NCI-H1105 (cell line): ENCODE measurements at places on chromosomes 5 and 9.

- no peak for DNase-seq
Observed at GRCh38 chr5:131977212-131977604, 31.7 kb upstream of the MEIKIN start.

DNA sequence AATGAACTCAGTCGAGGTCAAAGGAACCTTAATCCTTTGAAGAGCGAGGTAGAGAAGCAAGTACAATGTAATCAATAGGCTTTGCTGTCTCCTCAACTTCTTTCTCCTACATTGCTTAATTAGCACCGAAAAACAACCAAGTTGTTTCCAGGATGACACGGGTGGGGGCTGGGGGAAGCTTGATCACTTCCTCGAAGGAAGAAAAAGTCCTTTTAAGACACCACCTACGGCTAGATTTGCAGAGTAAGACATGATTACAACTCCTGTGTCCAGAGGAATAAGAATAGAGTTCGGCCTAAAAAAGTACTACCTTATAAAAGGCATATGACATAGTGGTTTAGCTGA, 811 bp upstream of the ARRDC3 start:
- no peak for DNase-seq

DNA sequence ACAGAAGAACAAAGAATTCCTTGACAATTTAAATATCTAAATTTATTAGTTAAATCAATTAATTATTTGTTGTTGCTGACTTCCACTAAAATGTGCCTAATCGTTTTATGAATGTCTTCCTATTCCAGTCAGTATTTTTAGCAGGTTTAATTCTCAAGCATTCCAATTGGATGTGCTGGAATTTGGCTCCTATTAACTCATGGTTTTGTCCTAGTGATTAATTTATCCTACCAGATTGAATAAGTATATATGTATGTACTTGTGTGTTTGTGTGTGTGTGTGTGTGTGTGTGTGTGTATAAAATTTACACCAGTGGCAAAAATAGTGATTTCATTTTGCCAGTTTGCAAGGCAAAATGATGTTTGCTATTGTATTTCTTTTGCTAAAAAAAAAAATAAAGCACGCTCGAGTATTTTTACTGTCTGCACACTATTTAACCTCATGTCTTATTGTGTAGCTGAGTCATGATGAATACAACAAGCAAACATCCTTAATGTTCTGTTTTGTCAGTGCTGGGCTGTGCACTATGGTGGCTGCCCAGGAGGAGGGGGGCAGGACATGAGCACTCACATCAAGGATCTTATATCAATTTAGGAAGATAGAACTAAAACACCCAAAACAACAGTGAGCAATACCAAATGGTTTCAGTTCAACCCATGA, 375.5 kb downstream of the PDE4D start:
- DNase-seq, result no peak

GRCh38 chr9:123964761-123965160, 34.8 kb upstream of the DENND1A start:
- no peak for DNase-seq

DNA sequence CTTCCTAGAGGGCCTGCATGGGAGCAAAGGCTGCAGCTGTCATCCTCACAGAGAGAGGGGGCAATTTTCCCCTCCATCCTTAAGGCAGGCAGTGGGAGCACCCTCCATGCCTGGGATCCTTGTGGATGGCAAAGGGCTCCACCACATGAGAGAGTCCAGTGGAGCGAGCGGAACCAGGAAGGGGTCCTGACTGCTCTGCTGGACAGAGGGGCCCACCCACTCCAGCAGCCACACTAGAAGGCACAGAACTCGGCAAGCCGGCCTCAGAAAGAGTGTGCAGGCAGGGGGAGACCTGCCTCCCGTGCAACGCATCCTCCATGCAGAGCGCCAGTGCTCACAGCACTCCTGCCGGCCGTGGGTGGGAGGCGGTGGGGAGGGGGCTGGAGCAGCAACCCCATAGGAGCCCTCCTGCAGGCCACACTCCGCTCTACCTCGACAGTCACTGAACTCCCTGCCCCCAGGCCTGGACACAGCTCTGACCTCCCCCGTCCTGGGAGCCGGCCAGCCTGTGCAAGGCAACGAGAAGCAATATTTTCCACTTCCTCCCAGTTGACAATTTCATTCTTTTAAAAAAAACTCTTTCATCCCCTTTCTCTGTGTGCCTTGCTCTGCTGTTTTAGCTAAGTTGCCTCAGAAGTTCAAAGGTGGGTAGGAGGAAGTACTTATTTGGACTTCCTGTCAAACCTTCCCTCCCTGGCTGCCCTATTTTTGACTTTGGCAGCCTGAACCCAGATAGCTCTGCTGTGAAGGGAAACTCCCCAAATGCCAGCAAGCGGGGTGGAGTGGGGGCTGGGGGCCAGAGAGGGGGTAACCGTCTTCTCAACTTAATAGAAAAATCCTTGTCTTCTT, 5.3 kb upstream of the LCP2 start:
- no peak for DNase-seq

- no peak for DNase-seq
Observed at GRCh38 chr9:12880406-12881015, 105.7 kb downstream of the LURAP1L start.
